ENCODE measurements at places on chromosomes 11 and 22. TPM values are rescaled to one million over a fixed set of nuclear protein-coding genes. Genes with fewer than 3 reads are reported as not detected.

SBF1 gene
- 63.4 TPM for total RNA-seq

CRYBB1 gene
- not detected for total RNA-seq

PANX1 gene
- 13.1 TPM for total RNA-seq

KRTAP5-2 gene
- total RNA-seq, result not detected

RAB38 gene
- 1.3 TPM for total RNA-seq

PSMC3 gene
- total RNA-seq, result 48.7 TPM

YAP1 gene
- 0.10 TPM for total RNA-seq

LYVE1 gene
- under 0.01 TPM for total RNA-seq

TEAD1 gene
- total RNA-seq, result not detected

SCGB2A2 gene
- total RNA-seq, result not detected

APOA5 gene
- total RNA-seq, result not detected

GPHA2 gene
- total RNA-seq, result not detected

HOATZ gene
- total RNA-seq, result not detected

SPDYC gene
- total RNA-seq, result not detected

OR8A1 gene
- not detected for total RNA-seq

PGA5 gene
- 0.52 TPM for total RNA-seq

KRTAP5-4 gene
- total RNA-seq, result not detected

SAA1 gene
- not detected for total RNA-seq

TIGD3 gene
- 0.42 TPM for total RNA-seq

MMP3 gene
- total RNA-seq, result not detected

CALCB gene
- 0.10 TPM for total RNA-seq

DRD4 gene
- total RNA-seq, result 0.10 TPM

INPP5J gene
- total RNA-seq, result not detected

TMPRSS13 gene
- total RNA-seq, result 0.73 TPM

LINC01488 gene
- total RNA-seq, result not detected

PKP3 gene
- total RNA-seq, result not detected

LGR4 gene
- 2.3 TPM for total RNA-seq

SCO2 gene
- total RNA-seq, result 33.8 TPM

ZNF280A gene
- total RNA-seq, result 0.10 TPM

JAML gene
- total RNA-seq, result 90.4 TPM

ARHGAP42 gene
- 1.4 TPM for total RNA-seq

GRM5 gene
- not detected for total RNA-seq

PGR gene
- total RNA-seq, result under 0.01 TPM

EHF gene
- 0.10 TPM for total RNA-seq

CDHR5 gene
- total RNA-seq, result 0.10 TPM

OR51B4 gene
- not detected for total RNA-seq

SLC16A8 gene
- total RNA-seq, result not detected

OR51B5 gene
- total RNA-seq, result 0.31 TPM

CASP1 gene
- 99.5 TPM for total RNA-seq

CRYAB gene
- not detected for total RNA-seq

NCAPD3 gene
- total RNA-seq, result 17.0 TPM
